ENCODE measurements at places on chromosomes 1 and 21. TPM values are rescaled to one million over a fixed set of nuclear protein-coding genes. Genes with fewer than 3 reads are reported as not detected.

Gene FCRL2
- not detected for polyA plus RNA-seq

Gene YOD1
- not detected for polyA plus RNA-seq

Gene MSH4
- not detected for polyA plus RNA-seq

Gene NCMAP
- not detected for polyA plus RNA-seq

Gene TFF2
- polyA plus RNA-seq: not detected

Gene LRRC3
- polyA plus RNA-seq: not detected

Gene TRIM67
- not detected for polyA plus RNA-seq

Gene BEST4
- not detected for polyA plus RNA-seq

Gene THEM5
- not detected for polyA plus RNA-seq

Gene ATP1A4
- polyA plus RNA-seq: not detected

Gene SPOCD1
- 2.5 TPM for polyA plus RNA-seq

Gene AGMAT
- not detected for polyA plus RNA-seq

Data from immature natural killer cell (primary cell).